NCI-H2081 treated with DMSO at 0.1 percent for 48 hours (cell line): ENCODE measurements at places on chromosomes 1 and 21.
A peak's percentile ranks its signal among the peaks of the same experiment; 100 is the strongest.

GRCh38 chr1:3074297-3074741 is 5.3 kb downstream of the PRDM16 start:
- DNase-seq: no peak

GRCh38 chr1:223834660-223835263 is 11.0 kb downstream of the TP53BP2 start:
- no peak for DNase-seq

DNA sequence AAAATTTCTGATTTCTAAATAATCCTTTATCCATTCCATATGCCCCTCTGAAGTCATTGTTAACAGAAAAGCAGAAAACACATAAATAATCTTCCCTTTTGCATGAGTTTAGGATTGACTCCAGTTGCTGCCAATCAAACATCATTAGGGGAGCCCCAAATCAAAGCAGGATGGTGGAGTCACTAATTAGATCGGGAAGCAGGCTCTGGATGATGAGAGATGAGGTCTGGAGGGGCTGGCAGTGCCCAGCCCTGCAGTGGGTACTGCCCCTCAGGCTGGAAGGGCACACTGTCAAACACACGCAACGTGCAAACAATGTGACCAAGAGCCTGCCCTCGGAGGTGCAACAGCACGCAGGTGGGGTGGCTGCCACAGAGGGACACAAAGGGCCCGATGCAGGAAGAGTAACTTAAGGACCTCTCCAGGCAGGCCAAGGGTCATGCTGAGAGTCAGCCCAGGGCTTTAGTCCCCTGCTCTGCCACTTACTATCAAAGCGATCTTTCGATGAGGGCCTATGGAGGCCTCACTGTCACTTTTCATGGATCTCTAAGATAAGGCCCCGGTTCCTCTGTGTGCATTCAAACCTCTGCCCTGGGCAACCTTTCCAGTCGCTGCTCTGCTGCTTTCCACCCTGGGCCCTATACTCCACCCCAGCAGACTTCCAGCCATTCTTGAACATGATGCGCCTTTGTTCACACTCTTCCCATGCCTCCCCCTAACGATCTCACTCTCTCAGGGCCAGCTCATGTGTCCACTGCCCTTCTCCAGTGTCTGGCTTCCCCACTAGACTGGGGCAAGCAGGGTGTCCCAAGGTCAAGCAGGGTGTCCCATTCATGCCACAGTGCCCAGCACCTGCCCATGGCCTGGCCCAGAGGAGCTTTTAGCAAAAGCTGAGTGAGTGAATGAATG is 98.9 kb downstream of the DMRTB1 start:
- DNase-seq: no peak

GRCh38 chr1:247824023-247824422 is at the start of gene OR14A16:
Gene OR14A16, minus strand, starts transcription at chr1:247824119. Its CDS starts 8,390 bp downstream, at chr1:247815729.
- no peak for DNase-seq

- DNase-seq: peak; percentile 20
These were observed 5.0 kb downstream of the SRARP start for GRCh38 chr1:16009030-16009460.

- no peak for DNase-seq
These were observed 1.6 kb downstream of the PPP1R15B start for GRCh38 chr1:204409836-204410687.

DNA sequence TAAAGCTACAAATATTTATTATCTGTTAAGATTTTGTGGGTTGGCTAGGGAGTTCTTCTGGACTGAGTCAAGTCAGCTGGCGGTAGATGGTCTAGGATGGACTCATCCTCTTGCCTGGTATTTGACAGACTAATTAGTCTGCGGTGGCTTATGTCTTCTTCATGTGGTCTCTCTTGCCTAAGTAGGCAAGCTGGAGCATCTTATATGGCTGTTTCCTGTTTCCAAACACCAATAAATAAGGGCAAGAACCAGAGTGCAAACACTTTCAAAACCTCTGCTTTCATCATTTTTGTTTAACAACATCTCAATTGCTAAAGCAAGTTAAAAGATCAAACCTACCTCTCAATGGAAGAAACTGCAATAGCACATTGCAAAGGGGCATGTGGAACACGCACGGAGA is 484.8 kb downstream of the PTPRC start:
- DNase-seq: no peak

DNA sequence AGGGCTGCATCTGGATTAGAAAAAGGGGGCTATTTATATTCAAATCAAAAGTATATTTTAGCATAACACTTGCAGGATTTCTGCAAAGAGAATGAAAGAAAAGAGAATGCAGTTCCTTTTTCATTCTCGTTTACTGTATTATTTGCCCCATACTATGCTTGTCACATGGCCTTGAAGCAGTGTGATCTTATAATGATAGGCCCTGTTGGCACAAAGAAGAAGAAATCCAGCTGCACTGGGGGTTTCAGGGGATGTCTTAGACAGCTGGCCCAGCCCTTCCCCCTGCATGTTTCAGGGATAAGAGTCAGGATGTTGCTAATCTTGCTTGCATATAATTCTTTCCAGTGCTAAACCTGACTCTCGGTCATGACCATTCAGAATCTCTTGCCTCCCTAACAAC is 369.5 kb downstream of the SEC16B start:
- DNase-seq: no peak

- DNase-seq: no peak
These were observed 514.0 kb upstream of the ADAMTS5 start for GRCh38 chr21:27480841-27481261.

- no peak for DNase-seq
These were observed 51.7 kb downstream of the COL18A1 start for GRCh38 chr21:45456584-45457160.

- DNase-seq: no peak
These were observed 96.5 kb upstream of the CAMK1G start for GRCh38 chr1:209486861-209487593.

- no peak for DNase-seq
These were observed 1.4 kb upstream of the UBXN10 start for GRCh38 chr1:20184481-20184900.

GRCh38 chr1:207860531-207860930 is 50.4 kb downstream of the CD34 start:
- no peak for DNase-seq

DNA sequence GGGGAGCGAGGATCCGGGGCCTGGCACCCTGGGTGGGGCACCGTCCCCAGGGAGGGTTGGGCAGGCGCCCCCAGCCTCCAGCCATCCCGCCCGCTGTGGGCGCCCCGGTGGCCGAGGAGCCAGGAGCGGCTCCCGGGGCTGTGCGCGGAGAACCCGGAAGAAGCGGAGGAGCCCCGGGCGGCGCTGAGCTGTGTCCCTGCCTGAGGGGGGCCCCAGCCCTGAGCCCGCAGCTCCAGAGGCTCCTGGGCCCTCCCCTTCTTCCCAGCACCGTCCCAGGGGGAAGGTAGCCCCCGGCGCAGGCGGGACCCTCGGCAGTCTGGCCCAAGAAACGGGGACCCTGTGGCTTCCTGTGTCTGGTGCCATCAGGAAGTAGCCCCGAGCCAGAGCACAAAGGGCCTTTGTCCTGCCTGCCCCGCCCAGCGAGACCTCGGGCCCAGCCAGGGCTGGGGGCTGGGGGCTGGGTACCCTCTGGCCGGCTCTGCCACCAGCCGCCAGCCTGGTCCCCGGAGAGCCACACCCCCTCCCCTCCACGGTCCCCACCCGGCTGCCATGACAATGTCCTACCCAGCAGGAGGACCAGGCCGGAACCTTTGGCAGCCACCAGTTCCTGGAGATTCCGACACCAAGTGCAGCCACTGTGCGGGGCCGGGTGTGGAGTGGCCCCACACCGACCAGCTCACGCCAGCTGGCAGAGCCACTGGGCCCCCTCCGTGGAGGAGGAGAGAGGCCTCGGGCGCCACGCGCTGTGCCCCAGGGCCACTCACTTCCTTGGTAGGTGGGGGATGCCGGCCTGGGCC is 15.6 kb upstream of the TTLL10 start:
- no peak for DNase-seq

- DNase-seq: no peak
These were observed 111.4 kb upstream of the ZNF644 start for GRCh38 chr1:91133248-91133647.

DNA sequence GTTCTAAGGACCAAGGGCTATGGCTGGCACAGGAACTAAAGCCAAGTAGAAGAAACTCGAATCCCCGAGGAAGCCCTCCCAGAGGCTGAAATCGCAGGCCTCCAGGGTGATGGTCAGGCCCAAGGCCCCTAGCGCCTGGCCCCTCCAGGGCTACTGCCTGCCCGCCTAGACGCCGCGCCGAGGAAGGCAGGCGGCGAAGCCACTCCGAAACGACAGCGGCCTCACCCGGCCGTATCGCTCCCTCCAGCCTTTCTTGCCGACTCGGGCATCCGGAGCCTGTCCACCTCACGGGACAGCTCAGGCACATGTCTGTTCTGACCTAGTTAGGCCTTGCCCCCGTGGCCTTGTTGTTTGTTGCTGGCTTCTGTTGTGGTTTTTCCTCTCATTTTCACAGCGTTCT is 9.7 kb upstream of the LHX8 start:
- DNase-seq: no peak

DNA sequence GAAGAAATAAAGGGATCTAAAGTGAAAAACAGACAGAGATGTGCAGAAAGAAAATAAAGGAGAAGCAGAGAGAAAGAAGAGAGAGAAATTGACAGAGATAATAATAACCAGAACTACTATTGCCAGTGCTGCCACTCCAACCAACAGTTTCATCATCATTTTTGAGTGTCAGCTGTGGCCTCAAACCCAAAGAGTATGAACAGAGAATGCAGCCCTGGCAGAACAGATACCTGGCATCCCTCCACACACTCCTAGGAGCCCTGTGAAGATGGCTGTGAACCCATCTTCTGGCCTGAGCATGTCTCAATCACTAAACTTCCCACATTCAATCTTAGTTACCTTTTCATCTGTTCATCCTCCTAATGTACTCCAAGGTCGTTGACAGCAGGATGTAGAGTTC is 385.8 kb upstream of the NFIA start:
- no peak for DNase-seq

GRCh38 chr1:209733409-209734192 is 22.3 kb upstream of the TRAF3IP3 start:
- no peak for DNase-seq

DNA sequence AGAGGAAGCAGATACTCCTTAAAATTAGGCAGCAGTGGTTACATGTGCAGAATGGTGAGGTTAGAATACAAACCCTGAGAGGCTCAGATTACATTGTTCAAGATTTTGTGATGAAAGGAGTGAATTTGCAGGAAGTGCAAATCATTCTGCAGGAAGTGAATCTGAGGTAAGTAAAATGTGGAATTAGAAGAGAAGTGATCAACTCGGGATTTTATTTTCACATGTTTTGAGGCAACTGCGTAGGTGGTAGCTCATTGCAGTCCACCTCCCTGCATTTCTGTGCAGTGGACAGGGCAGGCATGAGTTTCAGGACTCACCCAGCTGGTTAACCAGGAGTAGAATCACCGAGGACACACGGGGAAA is 2.1 kb upstream of the PLA2G2C start:
- DNase-seq: no peak

- no peak for DNase-seq
These were observed 53.3 kb downstream of the AHDC1 start for GRCh38 chr1:27550510-27551169.

DNA sequence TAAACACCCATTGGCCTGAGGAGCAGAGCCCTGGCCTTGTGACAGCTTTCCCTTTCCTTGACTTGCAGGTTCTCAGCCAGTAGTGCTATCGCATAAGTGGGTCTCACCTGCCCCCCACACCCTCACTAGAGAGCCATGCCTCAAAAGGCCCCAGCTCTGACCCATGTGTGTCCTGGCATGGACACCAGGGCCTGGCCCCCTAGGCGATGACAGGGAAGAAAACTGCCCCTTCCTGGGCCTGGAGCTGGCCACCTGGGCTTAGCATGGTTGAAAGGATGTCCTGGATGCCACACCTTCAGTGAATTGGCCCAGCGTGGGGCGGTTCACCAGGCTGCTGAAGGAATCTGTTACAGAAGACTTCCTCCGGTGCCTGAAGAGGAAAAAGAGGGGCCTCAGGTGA is 18.5 kb downstream of the TTC39A start:
- DNase-seq: no peak

- no peak for DNase-seq
These were observed 6.7 kb upstream of the IL10RB start for GRCh38 chr21:33259428-33259827.

- DNase-seq: no peak
These were observed 1091.5 kb upstream of the B3GALT2 start for GRCh38 chr1:194277927-194278326.

- no peak for DNase-seq
These were observed 39.1 kb downstream of the SPSB1 start for GRCh38 chr1:9331558-9332346.

GRCh38 chr1:215595231-215595630 is 28.1 kb downstream of the KCTD3 start:
- DNase-seq: no peak

GRCh38 chr1:189431447-189431846 is 1046.2 kb downstream of the BRINP3 start:
- no peak for DNase-seq

GRCh38 chr1:238648751-238649150 is 737.6 kb upstream of the CHRM3 start:
- no peak for DNase-seq

GRCh38 chr21:40547906-40548513 is 298.9 kb downstream of the DSCAM start:
- DNase-seq: peak; percentile 9

DNA sequence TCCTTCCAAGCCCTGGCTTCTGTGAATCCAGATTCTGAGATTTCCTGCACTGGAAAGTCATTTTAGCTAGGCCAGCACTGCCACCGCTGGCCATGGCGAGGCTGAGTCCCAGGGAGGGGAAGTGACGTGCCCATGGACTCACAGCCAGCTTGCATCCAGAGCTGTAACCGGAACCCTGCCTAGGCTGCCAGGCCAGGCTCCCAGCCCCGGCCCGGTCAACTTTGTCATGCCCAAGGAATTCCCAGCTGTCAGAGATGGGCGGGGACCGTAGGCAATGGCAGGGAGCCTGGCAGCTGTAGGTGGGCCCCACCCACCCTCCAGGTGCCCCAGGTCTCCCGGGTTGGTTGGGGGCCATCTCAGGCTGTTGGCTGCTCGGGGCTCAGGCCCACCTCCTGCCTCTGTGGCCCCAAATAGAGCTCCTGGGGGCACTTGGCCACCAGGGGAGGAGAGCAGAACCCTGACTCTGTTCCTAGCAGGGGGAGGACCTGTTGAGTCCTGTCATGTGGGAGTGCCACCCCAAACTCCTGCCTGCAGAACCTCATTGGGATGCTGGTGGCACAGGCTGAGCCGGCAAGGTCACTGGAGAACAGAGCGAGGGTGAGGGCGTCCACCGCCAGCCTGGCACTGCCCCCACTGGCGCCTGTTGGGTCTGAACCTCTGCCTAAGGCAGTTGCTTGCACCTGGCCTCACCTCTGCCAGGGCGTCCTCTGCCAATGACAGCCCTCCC is 57.8 kb downstream of the FOXO6 start:
- no peak for DNase-seq

GRCh38 chr1:81613803-81614202 is 186.9 kb upstream of the ADGRL2 start:
- no peak for DNase-seq

GRCh38 chr1:236893626-236894545 is 98.8 kb downstream of the MTR start:
- DNase-seq: no peak

- DNase-seq: no peak
These were observed 107.9 kb upstream of the PALMD start for GRCh38 chr1:99537886-99538617.

GRCh38 chr1:94580367-94581115 is 39.0 kb upstream of the F3 start:
- no peak for DNase-seq
